ENCODE measurements at places on chromosomes 2 and 18.
A peak's percentile ranks its signal among the peaks of the same experiment; 100 is the strongest.

- DNase-seq, result no peak
Observed at GRCh38 chr2:12020833-12021469, 274.5 kb downstream of the LPIN1 start.

- peak; percentile 79 for DNase-seq
Observed at GRCh38 chr2:235170536-235171521, 219.0 kb downstream of the SH3BP4 start.

DNA sequence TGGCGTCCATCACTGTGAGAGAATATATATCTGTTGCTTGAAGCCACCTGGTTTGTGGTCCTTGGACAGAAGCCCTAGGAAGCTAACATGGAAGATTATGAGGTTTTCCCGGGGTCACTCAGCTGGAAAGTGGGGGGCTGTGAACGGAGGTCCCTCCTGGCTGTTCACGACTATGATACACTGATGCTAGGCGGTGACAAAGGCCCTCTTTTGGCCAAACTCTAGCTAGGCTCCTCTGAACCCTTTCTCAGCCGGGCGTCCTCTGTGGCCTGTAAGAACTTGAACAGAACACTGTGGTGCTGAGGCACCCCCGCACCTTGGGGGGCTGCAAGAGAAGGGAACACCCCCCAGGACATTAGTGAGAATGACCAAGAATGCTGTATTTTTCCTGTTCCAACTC lies 164.6 kb downstream of the TFCP2L1 start:
- DNase-seq, result no peak

- DNase-seq, result peak; percentile 37
Observed at GRCh38 chr2:217438136-217438535, 564.7 kb downstream of the TNS1 start.
